H7 (cell line): ENCODE measurements at places on chromosomes 1 and 21.

DNA sequence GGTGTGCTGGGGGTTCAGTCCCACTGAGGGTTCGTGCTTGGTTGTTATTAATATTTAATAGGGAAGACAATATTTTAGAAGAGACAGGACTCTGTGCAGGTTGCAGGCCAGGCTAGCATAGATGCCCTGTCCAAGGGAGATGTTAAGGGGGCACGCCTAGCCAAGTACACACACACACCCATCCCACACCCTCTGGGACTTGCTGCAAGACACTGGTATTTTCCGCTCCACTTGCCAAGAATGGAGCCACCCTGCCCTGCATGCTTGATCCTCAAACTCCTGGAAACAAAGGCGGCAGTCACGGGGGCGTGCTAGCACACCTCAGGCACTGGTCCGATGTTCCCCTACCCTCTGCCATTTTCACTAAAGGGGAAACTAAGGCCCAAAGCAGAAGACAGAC lies 99.1 kb downstream of the MRPL37 start:
- DNase-seq: no peak

- no peak for DNase-seq
Observed at GRCh38 chr1:14100444-14100843, 400.5 kb downstream of the PRDM2 start.

GRCh38 chr1:82991569-82991968 lies 1007.4 kb downstream of the TTLL7 start:
- DNase-seq: no peak

DNA sequence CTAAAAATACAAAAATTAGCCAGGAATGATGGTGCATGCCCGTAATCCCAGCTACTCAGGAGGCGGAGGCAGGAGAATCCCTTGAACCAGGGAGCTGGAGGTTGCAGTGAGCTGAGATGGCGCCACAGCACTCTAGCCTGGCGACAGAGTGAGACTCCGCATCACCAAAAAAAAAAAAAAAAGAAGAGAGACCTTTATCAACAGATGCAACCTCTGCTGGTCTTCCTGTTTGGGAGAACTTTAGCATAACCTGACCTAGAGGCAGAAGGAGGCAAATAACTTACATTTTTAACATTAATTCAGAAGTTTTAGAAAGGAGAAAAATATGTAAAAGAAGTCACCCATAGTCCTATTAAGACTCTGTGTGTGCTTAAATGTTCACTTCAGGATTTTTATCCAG lies 32.4 kb downstream of the SLAMF1 start:
- DNase-seq: no peak

DNA sequence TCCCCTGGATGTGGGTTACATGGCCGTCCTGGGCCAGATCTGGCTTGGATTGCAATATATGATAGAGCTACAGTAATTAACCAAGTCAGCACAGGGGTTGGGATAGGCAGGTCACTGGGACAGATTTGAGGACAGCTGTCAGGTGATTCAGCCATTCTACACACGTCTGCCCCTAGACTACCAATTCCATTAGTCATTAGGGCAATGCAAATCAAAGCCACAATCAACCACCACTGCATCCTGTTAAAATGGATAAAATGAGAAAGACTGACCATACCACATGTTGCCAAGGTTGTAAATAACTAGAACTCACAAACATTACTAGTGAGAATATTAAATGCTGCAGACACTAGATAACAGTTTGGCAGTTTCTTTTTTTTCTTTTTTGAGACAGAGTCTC lies 16.0 kb downstream of the C21orf58 start:
- no peak for DNase-seq

- no peak for DNase-seq
Observed at GRCh38 chr1:169132512-169133227, 26.2 kb downstream of the ATP1B1 start.

DNA sequence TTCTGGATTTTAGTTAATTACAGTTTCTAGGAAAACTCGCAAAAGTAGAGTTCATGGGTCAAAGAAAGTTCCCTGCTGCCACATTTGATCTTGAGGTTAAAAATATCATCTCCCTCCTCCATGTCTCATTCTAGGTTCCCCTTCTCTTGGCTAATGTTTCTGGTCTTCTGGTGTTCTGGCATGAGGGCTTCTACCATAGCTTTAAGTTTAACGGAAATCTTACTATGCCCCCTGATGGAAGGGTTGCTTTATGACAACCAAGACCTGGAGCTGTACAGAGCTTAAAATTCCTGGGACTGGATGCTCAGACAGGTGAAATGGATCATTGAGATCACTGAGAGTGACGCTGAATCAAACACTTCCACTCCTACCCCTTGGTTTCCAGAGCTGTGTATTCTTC lies 1881.7 kb downstream of the MRPL39 start:
- DNase-seq: peak; percentile 9

DNA sequence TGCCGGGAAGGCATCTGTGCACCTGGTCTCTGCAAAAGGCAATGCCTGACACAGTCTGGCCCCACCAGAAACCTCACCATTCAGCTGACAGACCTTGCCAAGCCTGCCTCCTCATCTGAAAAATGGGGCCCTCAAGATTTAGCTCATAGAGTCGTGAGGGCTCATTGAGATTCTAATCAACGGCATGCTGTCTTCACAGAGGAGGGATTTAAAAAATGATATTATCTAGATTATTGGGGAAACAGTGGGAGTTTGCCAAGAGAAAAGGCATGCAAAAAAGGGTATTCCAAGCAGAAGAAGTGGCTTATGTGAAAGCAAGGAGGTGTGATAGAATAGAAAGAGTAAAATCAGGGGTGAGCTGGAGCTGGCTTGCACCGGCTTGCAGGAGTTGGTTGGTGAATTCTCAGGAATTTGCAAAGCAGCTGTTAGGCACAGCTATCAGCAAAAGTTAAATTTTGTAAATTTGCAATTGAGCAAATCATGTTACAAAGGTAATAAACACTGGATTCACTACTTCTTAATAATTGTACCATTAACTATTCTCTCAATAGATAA lies 91.7 kb upstream of the WNT4 start:
- peak; percentile 65 for DNase-seq

GRCh38 chr1:233614743-233615521 lies 1.0 kb downstream of the KCNK1 start:
- DNase-seq: peak; percentile 59

DNA sequence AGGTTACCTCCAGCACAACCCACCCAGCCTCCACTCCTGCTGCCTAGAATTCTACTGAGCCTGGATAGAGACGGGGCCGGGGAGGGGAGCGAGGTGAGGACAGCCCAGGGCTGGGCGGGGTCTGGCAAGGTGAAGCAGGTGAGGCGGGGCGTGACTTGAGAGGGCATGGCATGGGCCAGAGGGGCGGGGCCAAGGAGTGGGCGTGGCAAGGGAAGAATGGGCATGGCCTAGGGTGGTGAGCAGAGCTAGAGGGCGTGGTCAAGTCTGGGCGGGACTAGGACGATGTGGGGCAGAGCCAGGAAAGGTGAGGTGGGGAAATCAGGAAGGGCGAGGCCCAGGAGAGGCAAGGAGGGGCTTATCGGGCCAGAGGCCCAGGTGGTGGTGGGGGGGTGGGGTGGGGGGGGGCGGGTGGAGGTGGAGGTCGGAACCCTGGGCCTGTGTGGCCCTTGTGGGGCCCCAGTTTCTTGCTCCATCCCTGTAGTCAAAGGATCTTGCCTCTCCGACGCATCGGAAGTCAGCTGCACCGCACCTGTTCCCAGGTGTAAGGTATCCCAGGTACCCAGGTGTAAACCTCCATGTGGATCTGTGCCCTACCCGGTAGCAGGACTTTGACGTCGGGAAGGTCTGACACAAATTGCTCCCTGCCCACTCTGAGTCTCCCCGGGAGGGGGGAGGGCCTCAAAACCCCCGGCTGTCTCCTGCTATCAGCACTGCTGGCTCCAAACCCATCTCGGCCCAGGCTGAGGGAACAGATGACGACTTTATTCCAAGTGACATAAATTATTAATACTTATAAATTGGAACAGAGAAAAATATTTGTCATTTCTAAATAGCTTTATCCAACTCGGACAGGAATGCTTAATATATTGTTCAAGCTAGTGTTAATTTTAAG lies 32.9 kb upstream of the UTS2 start:
- DNase-seq: peak; percentile 97

DNA sequence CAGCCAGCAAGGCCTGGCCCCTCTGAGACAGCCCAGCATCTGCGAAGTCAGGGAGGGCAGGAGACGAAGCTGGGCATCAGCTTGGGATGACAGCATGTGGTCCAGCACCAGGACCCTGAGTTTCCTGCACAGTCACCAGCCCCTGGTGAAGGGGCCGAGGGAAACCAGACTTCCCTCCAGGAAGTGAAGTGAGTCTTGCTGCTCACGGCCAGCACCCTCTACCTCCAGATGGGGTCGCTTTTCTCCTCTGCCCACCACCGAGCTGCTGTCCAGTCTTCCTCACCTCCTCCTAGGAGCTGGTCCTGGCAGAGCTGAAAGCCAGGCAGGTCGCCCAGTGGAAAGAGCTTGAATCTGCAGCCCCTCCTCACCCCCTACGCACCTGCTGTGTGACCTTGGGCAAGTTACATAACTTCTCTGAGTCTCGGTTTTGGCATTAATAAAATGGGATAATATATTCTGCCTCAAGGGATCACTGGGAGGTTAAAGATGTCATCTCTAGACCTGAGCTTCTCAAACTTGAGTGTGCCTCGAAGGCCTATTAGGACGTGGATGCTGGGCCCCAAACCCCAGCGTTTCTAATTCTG lies 118.5 kb upstream of the VAMP3 start:
- no peak for DNase-seq

GRCh38 chr1:12276225-12276624 lies 46.4 kb downstream of the VPS13D start:
- peak; percentile 56 for DNase-seq

- no peak for DNase-seq
Observed at GRCh38 chr1:9814619-9815018, 9.1 kb downstream of the CLSTN1 start.

GRCh38 chr1:29343476-29343875 lies 107.2 kb downstream of the PTPRU start:
- DNase-seq: no peak

DNA sequence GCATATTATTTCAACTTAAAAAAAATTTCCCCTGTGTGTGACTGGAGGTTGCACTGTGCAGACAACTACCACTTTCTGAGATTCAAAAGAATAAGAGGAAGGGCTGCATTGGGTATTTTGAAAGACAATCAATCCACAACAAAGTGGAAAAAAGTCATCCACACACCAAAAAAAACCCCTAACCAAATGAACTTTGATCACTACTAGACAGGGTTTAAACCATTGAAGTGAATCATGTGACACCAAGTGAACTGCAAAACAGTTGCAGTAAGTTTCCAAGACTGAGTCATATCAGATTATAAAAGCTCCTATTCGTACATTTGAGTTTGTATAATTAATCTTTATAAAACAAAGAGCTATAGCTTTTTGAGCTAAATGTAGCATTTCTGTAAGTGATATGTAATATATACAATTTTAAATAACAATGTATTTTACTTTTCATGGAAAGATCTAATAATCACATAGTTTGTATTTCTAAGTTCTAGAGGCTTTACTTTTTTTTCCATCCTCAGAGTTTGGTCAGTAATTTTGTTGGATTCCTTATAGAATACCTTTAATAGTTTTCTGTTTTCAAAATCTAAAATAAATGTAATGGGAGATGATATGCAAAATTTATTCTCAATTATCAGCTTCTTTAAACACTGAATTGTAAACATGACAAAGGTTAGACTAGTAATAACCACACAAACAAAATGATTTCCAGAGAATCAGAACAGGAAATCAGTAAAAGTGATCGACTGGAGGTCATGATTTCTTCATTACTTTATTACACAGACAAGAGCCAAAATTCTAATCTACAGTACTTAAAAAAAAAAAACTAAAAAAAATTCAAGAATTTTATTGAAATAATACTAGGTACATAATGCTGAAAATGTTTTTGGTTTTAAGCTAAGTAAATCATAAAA lies 50.5 kb upstream of the GFI1 start:
- no peak for DNase-seq

DNA sequence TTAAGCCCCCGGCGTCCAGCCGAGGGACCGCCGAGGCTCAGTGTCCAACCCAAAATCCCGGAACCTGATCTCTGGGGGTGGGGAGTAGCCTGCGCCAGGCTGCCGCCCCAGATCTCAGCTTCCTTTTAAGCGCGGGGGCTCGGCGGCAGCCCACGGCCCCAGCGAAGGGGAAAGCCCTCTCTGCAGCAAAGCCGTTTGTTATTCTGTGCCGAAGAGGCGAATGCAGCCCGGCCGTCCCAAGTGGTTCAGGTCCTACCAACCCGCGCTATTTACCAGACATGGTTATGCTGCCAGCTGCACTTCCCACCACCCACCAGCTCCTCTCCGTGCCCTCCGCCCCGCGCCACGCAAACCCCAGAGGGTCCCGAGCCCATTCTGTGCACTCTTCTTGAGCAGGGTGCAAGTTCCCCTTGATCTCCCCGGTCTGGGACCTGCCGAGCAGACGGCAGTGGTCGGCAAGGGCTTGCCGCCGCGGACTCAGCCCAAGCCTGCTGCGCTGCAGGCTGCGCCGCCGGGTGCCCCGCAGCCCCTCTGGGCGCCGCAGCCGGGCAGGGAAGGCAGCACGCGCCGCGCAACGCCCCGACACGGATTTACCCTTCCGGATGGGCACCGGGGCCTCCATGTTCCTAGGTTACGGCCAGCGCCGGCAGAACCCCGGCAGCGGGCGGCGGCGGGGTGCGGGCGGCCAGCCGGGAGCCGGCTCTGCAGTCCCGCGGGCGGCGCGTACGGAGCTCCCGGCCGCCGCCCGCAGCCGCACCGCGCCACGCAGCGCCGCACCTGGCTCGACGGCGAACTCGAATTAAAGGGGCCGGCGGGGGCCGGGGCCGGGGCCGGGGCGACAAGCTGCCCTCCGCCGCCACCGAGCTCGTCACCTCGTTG lies 738 bp upstream of the KCNA2 start:
- DNase-seq: peak; percentile 82

DNA sequence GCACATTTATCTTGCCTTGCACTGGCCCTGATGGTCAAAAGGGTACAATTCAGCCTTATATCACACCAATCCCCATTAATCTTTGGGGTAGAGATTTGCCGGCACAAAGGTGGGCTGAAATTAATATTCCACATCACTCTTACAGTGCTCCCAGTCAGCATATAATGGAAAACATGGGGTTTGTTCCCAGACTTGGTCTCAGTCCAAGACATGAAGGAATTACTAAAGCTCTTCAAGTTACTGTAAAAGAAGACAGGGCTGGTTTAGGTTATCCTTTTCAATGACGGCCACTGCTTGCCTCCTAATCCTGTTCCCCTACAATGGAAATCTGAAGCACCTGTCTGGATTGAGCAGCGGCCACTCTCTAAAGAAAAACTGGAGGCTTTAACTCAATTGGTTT lies 160.7 kb downstream of the IER5 start:
- DNase-seq: no peak

GRCh38 chr1:219489636-219490035 lies 123.3 kb downstream of the ZC3H11B start:
- no peak for DNase-seq

GRCh38 chr1:5622412-5622811 lies 369.8 kb downstream of the NPHP4 start:
- DNase-seq: no peak
